ENCODE measurements at places on chromosomes 3 and 15.

- DNase-seq, result no peak
These were observed 69.6 kb upstream of the GSK3B start for GRCh38 chr3:120163816-120164215.

GRCh38 chr3:18190646-18191045 lies 234.5 kb downstream of the SATB1 start:
- DNase-seq, result no peak

GRCh38 chr3:33883538-33883950 lies 85.1 kb downstream of the PDCD6IP start:
- no peak for DNase-seq

DNA sequence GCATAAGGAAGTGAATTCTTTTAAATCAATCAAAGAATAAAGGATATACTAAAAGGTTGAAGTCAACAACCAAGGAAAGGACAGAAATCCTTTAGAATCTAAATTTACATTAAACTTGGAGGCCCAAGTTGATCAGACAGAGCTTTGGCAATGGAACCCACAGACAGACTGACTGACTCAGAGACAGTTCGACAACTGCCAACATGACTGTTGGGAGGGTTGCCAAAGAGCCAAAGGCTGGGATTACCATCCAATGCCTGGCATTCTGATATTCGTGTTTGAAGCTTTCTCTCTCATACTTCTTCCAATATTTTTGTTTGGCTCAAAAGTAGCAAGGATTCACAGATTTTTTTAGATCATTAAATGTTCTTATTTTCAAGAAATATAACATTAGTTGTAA lies 406.1 kb downstream of the PLCL2 start:
- DNase-seq, result no peak

- no peak for DNase-seq
These were observed 64.4 kb upstream of the PRICKLE2 start for GRCh38 chr3:64289622-64290021.

- no peak for DNase-seq
These were observed 6.3 kb upstream of the ZXDC start for GRCh38 chr3:126481808-126482502.

DNA sequence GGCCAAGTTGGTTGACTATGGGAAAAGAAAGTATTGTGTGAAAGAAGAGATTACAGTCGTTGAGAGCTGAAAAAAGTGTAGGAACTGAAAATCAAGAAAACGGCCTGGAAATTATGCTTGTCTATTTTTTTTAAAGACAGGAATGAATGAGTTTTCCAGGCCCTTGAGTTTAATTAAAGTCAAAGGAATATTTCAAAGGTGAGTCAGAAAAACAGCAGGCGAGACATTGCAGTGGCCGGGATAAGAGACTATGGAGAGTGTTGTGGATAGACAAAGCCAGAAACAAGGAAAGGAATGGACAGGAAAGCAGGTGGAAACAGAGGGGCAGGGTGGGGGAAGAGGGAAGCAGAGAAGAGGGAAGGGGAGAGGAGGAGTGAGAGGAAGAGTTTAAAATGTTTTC lies 275.1 kb upstream of the LRTM1 start:
- no peak for DNase-seq
